Activated CD8-positive, alpha-beta memory T cell treated with anti-CD3 and anti-CD28 coated beads, Interleukin-2, amount 50 U/mL, for 4 hours (primary cell): ENCODE measurements at places on chromosomes 2 and 18.
A peak's percentile ranks its signal among the peaks of the same experiment; 100 is the strongest.

DNA sequence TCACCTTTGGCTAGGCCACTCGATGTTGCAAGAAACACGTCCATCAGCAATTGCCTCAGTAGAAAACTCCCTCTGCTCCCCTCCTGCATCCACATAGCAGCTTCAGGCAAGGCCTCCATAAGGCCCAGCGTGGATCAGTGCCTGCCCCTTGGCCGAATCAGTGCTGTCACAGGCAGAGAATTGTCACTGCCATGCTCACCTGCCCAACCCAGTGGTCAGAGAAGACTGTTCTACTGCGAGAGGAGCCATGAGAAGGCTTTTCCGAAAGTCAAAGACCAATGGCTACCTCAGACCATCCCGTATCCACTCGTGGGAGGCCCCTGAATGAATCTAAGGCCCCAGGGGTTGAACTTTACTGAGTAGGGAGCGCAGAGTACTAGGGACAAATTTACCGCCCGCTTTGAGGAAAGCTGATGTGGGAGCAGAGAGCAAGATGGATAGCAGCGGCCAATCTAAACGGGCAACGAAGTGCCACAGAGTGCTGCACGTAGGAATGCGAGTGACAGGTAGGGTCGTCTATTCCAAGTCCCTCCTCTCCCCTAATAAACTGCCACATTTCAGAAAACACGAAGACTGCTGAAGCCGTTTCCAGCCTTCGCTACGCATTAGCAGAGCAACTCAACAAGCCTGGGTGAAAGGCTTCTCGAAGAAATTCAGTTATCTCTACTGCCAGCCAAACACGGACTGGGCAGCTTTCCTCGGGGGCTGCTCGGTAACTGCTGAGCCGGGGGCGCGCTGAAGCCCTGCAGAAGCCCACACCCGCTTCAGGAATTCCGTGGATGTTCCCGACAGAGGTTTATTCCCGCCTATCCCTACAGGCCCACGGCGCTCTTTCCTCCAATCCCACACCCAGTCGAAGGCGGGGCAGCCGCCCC lies 968 bp upstream of the RALBP1 start:
- DNase-seq, result no peak

DNA sequence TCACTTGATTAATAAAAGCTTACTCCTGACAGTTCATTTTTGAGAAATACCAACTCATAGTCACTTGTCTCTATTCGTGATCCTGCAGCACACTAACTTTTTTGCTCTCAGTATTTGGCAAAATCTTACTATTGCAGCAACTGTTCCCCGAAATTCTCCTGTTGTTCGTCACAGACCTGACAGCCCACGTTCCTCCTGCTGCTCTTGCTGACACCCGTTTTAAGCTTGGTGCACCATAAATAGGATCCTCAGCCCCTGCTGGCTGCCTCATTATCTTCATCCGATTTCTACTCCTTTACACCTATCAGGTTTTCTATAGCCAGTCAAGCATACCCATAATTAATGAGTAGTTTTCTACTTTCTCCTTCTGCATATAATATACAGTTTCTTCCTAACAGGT lies 368.8 kb downstream of the PLCL1 start:
- DNase-seq, result no peak

GRCh38 chr2:240964704-240965295 lies 33.6 kb upstream of the SNED1 start:
- no peak for DNase-seq

DNA sequence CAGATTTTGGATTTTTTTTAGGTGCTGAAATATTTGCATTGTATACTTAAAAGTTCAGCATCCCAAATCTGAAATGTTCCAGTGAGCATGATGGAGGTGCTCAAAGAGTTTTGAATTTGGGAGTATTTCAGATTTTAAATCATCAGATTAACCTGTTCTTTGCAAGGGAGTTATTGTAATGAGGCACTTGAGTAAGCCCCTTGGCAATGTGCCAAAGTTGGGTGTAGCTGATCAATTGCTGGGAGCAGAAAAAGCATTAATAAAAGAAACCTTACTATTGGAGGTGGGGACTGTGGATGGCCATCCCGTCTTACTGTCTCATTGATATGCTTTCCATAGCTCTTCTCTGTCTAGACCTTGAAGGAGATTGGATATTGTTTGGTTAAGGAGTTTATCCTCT lies 28.3 kb downstream of the MALT1 start:
- DNase-seq, result no peak

GRCh38 chr2:88666576-88666975 lies 24.9 kb upstream of the RPIA start:
- no peak for DNase-seq

DNA sequence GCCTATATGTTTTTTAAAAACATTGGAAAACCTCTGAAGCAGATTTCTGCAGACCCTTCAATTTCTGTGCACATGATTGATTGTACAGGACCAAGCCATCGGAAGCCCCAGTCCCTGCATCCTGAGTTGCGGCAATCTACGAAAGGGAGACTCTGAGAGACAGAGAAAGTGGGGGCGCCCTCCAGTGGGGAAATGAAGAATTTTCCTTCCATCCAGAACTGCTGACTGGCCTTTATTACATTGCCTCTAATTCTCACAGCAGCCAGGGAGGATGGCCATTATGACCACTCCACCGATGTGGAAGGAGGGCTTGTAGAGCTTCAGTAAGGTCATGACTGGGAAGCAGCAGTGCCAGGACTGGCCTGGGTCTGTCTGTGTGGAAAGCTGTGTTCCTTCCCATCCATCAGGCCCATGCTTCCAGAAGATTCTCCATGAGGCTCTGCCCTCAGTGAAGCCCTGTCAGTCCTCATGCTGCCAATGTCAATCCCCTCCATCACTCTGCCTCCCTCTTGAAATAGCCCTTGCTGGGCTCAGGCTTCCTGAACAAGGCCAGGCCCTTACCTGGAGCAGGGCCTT lies 20.0 kb upstream of the RESP18 start:
- DNase-seq, result peak; percentile 65

DNA sequence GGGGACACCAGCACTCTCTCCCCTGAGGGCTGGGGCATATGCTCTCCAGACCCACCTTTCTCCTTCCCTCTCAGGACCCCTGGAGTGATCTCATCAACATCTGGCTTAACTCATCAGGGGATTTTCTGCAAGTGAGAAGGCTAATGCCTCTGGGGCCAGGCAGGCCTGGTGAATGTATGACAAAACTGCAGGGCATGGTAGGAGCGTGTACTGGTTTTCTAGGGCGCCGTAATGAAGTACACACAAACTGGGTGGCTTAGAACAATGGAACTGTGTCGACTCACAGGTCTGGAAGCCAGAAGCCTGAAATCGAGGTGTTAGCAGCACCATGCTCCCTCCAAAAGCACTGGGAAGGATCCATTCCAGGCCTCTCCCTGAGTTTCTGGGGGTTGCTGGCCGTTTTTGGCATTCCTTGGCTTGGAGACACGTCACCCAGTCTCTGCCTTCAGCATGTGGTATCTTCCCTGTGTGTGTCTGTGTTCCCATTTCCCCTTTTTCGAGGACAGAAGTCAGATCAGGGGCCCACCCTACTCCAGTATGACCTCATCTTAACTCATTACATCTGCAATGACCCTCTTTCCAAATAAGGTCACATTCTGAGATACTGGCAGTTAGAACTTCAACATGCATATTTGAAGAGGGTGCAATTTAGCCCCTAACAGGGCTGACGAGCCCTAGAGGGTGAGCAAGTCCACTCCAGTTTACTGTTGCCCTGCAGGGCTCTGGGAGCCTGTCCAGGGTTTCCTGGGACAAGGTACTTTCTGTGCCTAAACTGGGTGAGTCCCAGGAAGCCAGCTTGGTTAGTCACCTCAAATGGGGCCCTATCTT lies 45.5 kb upstream of the CAB39 start:
- DNase-seq, result no peak

DNA sequence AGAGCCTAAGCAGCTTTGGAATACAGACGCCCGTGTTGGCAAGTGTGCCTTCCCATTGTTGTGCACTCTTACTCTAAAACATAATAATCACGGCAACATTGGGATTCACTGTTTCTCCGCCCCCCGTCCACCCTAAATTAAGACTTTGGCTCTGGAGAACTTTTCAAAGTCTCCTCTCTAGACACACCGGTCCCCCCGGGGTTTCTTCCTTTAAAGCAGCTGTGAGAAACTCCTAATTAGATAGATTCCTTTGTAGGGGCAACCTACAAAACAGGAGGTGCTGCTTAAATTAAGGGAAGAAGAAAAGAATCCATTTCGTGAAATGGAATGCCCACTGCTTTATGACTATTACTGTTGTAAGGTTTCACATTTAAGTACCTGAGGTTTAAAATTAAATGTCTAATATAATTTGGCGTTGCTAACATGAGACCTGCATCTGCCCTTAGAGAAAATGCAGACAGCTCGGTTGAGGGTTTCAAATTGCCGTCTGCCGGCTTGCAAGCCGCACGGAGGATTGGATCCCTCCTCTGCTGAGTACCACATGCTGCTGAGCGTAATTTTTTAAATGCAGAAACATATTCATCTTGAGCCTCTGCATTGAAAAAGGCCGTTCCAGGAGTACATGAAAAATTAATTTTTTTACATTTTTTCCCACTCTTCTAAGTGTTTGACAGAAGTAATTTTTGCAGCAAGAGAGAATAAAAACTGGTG lies 233.3 kb downstream of the GBX2 start:
- DNase-seq, result no peak

DNA sequence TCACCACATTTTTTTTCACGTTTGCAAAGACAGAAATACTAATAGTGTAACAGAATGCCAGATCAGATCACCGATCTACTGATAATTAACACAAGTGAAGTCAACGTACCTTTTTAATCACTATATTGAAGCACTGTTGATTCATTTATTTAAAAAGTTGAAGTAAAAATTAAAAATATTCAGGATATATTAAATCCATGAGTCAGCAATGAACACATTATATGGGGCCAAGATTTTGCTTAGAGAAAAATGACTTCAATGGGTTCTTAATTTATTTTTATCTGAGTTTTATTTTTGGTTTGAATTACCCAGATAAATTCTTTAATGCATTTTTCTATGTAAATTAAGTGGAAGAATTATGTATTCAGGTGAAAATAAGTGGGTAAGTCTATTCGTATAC lies 14.2 kb downstream of the SPHKAP start:
- DNase-seq, result no peak

DNA sequence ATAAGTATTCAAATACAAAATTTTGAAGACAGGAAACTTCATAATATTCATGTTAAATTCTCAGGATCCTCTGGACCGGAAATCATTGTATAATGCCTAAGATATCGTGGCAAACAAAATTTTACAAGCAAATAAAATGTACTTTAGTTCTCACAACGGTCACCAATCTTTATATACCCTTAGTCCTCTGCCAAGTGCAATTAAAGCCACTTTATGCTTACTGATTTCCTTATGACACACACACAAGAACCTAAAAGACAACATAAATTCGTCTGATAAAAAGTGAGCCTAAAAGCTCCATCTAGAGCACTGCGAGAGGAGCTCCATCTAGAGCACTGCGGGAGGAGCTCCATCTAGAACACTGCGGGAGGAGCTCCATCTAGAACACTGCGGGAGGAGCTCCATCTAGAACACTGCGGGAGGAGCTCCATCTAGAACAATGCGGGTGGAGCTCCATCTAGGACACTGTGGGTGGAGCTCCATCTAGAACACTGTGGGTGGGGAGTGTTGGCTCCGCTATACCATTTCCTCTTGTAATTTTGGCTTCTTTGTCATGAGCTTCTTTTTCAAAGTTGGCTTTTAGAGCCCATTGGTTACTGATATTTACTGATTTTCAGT lies 15.9 kb downstream of the ATP8B1 start:
- no peak for DNase-seq

DNA sequence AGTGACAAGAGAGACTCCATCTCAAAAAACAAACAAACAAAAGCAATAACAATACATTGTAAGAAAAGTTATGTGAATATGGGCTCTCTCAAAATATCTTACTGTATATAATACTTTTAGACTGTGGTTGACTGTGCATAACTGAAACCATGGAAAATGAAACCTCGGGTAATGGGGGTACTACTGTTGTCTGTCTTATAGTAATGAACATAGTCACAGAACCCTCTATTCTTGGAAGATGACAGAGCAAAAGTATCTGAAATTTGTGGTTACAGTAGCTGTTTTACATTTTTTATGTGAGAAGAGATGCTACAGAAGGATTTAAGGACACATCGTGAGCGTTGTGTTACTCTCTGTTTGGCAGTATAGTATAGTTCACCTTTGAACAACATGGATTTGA lies 60.5 kb downstream of the MAP4K4 start:
- no peak for DNase-seq

- no peak for DNase-seq
Measured at GRCh38 chr2:102592601-102593000, 26.8 kb upstream of the SLC9A2 start.

- DNase-seq, result no peak
Measured at GRCh38 chr2:219020604-219021365, 20.5 kb downstream of the CFAP65 start.
